ENCODE measurements at places on chromosomes 2 and 18.

GRCh38 chr18:9495916-9496705 is 20.8 kb downstream of the RALBP1 start:
- no peak for DNase-seq

- no peak for DNase-seq
Measured at GRCh38 chr2:148906124-148906523, 31.1 kb downstream of the KIF5C start.

DNA sequence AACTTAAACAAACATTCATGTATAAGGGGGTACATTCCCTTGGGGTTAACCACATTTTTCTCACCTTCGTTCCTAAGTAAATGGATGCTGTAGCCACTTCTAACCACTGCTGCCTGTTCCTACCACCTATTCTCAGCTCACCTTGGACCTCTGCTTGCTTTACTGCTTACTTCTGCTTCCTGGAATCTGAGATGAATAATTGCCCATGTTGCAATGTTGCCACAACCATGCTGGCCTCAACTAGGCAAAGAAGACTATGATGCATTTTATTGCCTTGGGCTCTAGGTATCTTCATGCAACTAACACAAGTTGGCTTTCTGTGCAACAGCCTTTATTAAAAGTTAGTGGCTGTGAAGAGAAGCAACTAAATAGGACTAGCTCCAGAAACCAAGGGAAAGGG is 106.3 kb upstream of the TCF4 start:
- DNase-seq = peak; percentile 11

GRCh38 chr2:90221300-90221651 is 1529.8 kb downstream of the RPIA start:
- no peak for DNase-seq

- no peak for DNase-seq
Measured at GRCh38 chr18:60413944-60414547, 41.5 kb upstream of the MC4R start.

DNA sequence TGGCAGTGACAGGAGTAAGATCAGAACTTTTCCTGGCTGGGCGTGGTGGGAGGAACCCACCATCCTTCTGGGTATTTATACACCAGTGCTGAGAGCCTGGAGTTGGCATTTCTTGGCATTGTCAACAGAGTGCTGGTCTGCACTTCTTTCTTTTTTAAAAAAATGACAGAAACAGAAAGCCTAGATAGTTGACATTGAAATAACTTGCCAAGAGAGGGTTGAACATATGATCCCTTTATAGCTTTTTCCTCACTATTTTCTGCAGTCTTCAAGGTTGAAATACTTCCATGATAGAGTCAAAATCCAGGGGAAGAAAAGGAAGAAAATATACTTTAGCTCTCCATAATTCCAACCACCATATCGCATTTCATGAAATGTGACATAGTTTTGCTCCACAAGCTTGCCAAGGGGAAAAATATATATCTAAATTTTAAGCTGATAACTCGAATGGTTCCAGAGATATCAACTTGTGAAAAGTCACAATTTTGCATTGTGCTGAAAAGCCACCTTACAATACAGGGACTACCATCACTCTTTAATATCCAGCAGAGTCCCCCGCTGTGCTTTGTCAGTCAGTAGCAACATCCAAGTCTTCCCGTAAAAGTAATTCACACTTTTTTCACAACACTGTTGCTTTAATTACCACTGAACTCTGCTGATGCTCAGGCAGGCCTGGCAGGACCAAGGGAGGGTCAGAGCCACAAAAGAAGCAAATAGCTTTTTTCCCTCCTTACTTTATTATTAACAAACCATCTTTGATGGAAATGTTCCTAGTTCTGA is 764.9 kb upstream of the FANCL start:
- no peak for DNase-seq

- no peak for DNase-seq
Measured at GRCh38 chr2:224709301-224709700, 6.9 kb downstream of the CCDC195 start.

- no peak for DNase-seq
Measured at GRCh38 chr2:63755216-63755615, 86.5 kb upstream of the UGP2 start.

DNA sequence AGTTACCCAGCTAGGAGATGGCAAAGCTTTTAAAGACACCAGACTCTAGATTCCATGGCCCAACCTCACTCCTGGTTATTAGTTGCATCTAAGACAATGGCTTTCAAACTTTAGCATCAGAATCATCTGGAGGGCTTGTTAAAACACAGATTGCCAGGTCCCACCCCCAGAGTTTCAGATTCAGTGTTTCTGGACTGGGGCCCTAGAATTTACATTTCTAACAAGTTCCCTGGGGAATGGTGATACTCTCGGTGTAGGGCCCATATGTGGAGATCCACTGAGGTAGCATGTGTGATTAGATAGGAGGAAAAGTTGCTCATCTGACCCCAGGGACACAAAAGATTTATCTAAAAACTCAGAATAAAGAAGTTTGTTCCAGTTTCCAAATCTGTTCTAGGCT is 14.5 kb upstream of the TTR start:
- DNase-seq = no peak

- DNase-seq = no peak
Measured at GRCh38 chr2:200353874-200354273, 47.4 kb downstream of the SPATS2L start.

- no peak for DNase-seq
Measured at GRCh38 chr2:185796758-185797157, 58.2 kb downstream of the FSIP2 start.

DNA sequence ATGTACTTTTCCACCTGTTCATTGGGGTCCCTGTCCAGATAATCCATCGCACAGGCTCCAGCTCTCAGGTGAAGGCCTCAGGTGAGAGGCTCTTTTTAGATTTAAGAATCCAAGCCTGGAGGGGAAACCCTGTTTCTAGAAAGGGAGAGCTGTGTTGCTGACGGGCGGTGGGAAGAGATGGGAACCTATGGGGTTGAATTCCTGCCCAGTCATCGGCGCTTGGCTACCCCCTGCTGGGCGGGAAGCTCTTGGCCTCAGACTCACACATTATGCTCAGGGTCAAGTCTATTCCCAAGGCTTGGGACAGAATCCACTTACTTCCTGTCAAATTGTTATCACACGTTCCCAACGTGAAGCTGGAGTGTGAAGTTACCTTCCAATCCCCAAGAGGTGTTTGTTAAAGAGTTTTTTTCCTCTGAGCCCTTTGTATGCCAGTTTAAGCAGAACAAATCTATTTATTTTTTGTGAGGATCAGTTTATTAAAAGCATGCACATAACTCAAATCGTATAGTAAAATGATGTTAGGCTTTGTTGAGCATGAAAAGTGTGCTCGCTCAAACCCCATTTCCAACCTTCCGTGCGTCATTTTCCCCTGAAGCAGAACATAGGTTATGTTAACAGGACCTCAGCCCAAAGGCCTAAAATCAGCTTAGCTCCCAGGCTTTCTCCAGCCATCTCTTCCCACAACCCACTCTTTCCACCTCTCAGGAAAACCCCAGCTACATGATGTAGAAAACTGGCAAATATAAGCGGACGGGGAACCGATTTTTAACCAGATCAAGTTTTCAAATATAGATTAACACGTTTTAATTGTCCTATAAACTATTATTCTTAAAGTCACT is 181.7 kb upstream of the ETAA1 start:
- DNase-seq = peak; percentile 17

DNA sequence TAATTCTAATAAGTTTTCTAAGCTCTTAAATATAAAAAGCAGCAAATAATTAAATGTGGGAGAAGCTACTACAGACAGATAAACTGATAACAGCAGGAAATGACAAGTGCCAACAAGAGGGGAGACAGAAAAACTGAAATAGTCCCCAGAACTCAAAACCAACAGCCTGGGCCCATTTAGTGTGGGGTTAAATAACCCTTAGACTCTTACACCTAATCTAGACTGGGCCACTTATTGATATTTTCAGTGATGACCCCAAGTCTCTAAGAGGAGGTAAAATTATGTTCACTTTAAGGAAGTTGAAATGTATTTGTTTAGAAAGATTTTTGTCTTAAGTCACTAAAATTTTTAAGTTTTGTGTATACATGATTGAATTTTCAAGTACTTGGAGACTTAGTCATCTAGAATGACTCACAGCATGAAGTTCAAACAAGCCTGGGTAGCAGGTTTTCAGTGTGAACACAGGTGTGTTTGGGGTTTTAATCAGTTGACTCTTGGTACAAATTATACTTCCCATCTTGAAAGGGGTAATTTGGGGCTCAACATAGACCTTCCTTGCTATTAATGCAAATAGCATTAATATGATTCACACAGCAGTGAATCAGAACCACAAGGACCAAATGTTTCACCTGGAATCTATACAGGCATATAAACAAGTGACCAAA is 54.9 kb upstream of the MYO3B start:
- no peak for DNase-seq

GRCh38 chr2:1804351-1804771 is 60.0 kb upstream of the PXDN start:
- DNase-seq = no peak

DNA sequence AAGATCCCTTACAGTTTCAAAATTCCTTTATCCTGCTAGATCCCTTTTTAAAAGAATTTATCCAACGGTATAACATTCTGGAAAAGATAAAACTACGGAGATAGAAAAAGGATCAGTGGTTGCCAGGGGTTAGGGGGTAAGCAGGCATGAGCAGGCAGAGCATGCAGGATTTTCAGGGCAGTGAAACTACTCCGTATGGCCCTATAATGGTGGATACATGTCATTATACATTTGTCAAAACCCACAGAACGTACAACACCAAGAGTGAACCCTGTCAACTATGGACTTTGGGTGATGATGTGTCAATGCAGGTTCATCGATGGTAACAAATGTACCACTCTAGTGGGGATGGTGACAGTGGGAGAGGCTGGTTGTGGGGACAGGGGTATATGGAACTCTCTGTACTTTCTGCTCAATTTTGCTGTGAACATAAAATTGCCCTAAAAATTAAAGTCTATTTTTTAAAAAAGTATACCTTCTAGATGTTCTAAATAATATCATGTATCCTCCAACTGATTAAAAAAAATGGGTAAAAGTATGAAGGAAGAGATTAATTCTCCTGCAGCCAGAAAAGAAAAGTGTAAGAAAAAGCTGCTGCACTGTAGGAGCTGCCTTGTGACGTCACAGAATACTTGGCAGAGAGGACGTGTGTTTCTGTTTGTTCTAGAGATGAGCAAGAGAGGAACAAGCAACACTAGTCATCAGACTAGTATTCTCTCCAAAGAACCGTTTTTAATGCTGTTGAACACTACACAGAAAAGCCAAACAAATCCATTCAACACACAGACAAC is 23.6 kb downstream of the ANKRD44 start:
- DNase-seq = peak; percentile 71

DNA sequence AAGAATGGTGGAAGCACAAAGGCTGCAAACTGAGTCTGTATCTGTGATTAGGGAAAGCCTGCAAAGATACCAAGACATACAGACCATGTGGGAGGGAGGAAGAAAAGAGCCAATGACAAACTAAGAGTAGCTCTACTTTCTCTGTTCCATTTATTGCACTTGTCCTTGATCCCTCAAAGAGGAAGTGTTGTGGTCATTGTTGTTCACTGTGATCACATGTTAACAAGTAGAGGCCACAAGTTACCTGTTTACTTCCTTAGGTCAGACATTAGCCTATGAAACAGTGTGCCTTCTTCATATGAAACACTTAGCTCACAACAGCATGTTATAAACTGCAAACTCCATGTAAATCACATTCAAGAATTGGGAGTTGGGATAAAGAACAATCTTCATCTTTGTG is 32.6 kb downstream of the MAP2 start:
- no peak for DNase-seq

DNA sequence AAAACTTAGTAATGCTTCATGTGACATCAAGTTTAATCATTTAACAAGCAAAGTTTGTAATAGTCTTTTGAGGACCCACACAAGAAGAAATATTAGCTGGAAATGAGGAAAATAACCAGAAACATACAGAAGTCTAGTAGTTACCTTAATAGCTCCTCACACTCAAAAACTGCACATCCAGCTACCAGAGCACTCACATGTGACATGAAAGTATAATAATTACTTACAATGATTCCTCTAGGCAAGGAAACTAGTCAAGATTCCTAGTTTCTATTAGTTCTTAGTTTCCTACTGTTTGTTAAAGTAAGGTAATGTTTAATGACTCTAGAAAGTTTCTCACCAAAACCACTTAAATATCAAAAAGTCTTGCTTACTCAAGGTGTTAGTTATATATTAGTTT is 335.8 kb downstream of the RAD51AP2 start:
- DNase-seq = no peak

GRCh38 chr2:118190474-118190873 is 102.2 kb downstream of the INSIG2 start:
- no peak for DNase-seq

DNA sequence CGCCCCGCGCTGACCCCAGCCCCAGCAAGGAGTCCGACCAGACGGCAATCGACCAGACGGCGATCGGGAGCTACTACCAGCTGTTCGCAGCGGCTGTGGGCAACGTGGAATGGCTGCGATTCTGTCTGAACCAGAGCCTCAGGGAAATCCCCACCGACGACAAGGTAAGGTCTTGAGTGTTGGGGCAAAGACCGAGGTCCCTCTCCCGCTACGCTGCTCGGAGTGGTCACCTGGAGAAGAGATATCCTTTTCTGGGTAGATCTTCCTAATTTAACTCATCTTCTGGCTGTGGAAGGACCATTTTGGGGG is 704 bp downstream of the ANKRD53 start:
- DNase-seq = no peak

DNA sequence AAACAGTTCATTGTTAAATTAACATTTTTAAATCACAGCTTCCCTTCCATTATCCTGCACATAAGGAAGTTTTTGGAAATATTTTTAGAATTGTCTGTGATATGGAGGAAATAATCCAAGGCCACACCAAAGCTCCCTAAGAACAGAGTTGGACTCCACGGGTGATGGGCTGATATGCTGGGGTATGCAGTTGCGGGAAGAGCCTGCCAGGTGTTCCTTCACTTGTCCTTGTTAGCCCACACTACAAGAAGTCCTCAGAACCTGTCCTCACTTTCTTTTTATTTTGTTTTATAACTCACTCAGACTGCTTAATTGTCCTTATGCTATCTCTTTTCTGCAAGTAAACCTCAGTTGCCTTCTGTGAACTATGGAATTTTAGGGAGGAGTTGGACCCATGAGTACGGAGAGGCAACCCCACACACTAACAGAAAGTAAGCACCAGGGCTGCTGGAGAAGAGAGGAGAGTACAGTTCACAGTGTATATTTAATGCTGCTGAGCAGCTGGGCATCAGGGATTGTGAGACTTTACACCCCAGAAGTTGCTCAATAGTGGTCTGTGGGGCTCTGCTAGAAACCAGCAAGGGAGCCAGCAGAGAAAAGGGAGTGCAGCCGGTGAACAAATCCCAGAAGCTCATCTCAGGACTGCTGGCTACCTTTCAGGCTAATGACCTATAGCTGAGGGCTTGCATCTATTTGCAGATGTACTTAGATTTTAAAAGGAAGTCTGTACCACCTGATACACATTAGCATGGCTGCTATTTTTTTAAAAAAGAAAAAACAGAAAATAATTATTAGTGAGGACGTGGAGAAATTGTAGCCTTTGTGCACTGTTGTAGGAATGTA is 280.1 kb upstream of the STON1 start:
- peak; percentile 8 for DNase-seq

- DNase-seq = no peak
Measured at GRCh38 chr2:86031151-86031550, 74.5 kb downstream of the POLR1A start.

- no peak for DNase-seq
Measured at GRCh38 chr2:45904946-45905631, 253.6 kb downstream of the PRKCE start.

GRCh38 chr2:44826601-44827000 is 114.9 kb upstream of the SIX3 start:
- DNase-seq = no peak

GRCh38 chr2:238467792-238468191 is 41.1 kb downstream of the ASB1 start:
- no peak for DNase-seq
